ENCODE measurements at places on chromosomes 3 and 15.

- no peak for DNase-seq
Measured at GRCh38 chr3:126463521-126463920, 12.2 kb downstream of the ZXDC start.

GRCh38 chr3:191415566-191415965, 45.4 kb upstream of the PYDC2 start:
- no peak for DNase-seq

DNA sequence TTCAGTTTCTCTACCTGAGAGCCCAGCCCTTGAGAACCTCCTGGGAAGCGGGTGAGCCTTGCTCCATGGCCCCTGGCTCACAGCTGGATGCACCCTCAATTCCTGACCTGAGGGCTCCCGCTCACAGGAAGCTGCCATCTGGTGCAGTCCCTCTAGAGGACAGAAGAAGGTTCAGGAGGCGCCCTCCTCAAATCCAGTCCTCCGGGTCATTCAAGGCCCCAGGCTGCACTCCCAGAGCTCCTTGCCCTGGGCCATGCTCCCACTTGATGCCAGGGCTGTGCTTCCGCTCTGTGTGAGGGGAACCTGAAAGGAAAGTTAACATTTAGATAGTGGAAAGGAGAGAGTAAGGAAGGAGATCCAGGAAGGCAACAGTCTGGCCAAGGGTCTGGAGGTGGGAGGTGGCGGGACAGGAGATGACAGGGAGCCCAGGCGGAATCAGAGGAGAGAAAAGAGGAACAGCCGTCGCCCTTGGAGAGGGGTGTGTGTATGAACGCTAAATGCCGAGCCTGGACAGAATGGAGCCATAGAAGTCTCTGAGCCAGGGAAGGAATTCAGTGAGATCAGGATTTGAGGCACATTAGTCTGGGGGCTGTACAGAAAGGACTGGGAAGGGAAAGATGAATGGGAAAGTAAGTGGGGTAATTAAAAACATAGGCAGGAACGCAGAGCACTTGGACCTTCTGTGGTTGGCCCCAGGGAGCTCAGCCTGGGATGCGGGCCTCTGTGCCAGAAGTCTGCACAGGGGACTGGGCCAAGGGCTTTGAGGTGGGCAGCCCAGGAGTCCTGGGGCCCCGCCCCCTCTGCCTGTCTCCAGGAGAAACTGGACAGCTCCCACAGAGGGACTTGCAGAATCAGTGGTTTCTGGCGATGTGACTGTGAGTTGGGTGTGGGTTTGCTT, 26.1 kb downstream of the TBC1D21 start:
- no peak for DNase-seq

DNA sequence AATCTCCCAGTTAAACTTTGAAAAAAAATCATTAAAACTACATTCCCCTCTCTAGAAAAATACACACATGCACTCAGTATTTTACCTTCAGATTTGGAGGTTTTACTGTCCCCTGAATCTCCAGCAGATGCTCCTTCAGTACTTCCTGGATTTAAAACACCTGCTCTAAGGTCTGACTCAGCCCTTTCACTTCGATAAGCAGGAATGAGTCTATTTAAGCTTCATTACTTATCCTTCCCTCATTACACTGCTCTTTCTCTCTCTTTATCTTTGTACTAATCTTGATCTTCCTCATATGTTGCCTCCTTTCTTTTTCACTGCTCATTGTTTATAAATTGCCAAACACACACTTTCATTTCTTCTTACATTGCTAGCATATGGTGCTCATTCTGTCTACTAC, 443.9 kb downstream of the DIPK2A start:
- DNase-seq, result no peak

DNA sequence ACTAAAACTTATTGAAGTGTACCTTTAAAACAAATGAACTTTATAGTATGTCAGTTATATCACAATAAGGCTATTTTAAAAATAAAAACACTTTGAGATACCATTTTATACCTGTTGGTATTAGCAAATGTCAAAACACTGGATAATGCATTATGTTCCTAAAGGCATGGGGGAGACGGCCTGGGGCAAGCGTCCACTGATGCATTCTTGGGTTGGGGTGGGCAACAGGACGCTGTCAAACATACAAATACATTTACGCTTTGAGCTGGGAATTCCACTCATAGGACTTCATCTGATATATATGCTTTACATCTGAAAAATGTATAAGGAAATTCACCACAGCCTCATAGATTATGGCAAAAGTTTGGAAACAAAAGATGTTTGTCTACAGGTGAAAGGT, 7.6 kb upstream of the GATA2 start:
- DNase-seq, result no peak

DNA sequence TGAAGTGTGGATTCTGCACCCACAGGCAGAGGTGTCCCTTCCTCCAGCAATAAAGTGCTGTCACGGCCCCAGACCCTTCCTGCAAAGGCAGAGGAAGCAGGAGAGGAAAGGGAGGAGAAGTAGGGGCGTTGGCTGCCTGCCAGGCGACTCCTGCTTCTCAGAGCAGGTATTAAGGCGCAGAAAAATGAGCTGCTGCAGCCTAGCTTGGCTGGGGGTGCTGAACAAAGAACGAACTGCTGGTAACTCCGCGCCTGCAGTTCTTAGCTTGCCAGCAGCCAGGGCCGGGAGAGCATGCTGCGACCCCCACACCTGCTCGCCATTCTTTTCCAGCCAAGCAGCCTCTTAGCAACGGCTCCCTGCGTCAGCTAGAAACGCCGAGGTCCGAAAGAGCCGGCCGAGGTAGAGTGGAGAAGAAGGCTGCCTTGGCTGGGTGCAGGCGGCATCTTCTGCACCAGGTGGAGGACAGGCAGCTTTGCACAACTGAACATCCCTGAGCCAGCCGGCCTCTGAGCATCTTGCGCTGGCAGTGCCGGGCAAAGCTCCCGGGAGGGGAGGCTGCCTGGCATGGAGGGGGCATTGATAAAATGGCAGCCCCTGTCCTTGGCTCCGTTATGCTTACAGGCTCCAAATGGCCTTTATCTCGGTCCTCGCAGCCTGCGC, 296.0 kb downstream of the MEX3B start:
- no peak for DNase-seq

GRCh38 chr15:71921191-71921590, 110.8 kb downstream of the NR2E3 start:
- no peak for DNase-seq

- peak; percentile 86 for DNase-seq
Measured at GRCh38 chr3:182182531-182182968, 470.8 kb downstream of the SOX2 start.

DNA sequence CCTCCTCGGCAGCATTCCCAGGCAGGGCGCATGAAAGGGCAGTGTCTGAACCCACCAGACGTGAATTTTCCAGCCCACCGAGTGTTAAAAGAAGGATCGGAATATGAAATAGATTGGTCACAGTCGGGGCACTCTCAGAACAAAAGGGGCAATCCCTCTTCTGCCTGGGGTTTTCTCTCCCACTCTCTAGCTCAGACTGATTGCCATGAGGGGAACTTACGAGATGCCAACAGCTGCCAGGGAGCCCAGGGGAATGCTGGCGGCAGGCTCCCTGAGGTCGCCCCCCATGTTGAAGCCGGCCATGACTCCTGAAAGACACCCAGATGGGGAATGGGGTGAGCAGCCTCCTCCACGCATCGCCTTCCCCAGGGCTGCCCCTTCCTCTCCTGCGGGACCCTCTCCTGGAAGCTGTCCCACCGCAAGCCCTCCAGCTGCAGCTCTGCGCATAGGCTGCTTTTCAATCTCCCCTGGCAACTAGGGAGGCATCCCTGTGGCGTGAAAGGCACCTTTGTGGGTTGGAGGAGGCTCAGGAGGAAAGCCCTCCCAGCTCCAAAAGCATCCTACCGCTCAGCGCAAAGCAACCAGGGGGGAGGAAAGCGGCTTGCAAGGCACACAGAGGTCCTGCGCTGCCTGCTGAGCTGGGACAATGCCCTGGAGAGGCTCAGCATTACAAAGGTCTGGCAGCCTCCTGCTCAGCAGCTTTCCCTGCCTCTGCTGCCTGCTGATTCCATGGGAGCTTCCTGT, 64.8 kb upstream of the HEG1 start:
- no peak for DNase-seq

DNA sequence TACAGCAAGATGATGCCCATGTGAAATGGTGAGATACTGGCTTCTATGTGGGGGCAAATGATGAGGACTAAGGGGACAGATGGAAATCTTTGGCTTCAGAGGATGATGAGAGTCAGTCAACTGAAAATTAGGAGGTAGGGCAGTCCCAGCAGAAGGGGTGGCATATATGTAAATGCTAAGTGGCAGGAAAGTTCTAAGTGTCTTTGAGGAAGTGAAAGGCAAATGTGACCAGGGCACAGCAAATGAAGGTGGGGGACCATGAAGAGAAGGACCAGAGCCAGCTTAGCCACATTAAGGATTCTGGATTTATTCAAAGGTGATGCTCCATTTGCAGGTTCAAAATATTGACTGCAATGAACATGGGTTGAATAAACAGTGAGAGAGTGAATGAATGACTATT, 29.2 kb upstream of the LIMD1 start:
- DNase-seq, result no peak

DNA sequence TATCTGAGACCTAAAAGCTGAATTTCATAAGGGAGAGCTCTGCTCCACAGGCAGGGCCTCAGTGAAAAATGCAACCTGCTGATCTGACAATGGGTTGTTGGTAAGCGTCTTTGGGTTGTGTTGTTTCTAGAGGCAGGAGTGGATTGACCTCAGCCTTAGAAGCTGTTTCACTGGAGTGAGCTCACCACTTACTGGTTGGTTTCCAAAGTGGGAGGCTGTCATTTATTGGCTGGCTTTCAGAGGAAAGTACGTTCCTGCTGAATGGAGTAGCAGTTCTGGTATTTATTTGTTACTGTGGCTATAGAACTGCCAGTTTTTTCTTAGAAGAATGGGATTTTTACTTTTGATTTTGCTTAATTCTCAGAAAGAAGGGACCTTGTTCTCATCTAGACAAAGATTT, 29.3 kb upstream of the COL6A5 start:
- no peak for DNase-seq

DNA sequence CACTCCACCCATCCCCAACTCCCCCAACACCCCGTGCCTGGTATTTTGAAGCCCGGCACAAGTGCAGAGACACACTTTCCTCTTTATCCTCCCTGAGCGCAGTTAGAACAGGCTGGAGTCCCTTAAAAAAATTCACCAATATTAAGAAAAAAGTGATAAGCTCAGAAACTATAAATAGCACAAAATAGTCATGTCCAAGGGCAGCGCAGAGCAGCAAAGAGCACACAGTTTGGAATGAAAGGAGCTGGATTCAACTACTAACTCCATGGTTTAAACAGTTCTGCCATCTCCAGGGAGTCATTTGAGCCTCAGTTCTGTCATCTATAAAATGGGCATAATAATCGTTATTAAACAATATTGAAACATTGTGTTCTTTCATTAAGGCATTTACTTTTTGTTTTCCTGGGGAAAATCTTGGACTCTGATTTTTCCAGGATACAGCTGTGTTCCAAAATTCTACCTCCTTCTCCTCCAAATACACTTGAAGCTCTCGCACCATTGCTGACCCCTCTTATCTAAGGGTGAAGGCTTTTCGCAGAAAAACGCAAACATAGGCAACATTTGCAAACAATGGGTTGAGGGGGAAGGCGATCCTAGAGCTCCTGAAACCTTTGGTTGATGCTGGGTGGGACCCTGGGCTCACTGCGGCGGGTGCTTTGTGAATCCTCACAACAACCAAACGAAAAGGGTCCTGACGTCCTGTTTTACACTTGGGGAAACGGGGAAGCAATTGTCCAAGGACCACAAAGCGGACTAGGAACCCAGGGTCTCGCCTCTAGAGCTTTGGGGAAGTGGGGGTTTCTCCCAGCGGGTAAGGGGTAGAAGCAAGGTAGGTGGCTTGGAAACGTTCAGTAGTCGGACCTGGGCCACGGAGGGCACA, 41.8 kb downstream of the EPHB3 start:
- DNase-seq, result no peak

Measured in NCI-H2107 (cell line).